ENCODE measurements at places on chromosomes 13 and 19.

- DNase-seq = no peak
These were observed 141.7 kb downstream of the EFNB2 start for GRCh38 chr13:106393776-106394175.

GRCh38 chr19:7799640-7800355 lies 30.2 kb upstream of the EVI5L start:
- DNase-seq = peak; percentile 81

GRCh38 chr13:59494560-59494970 lies 669.2 kb downstream of the DIAPH3 start:
- no peak for DNase-seq

GRCh38 chr19:4144666-4145249 lies 8.7 kb upstream of the CREB3L3 start:
- DNase-seq = no peak

DNA sequence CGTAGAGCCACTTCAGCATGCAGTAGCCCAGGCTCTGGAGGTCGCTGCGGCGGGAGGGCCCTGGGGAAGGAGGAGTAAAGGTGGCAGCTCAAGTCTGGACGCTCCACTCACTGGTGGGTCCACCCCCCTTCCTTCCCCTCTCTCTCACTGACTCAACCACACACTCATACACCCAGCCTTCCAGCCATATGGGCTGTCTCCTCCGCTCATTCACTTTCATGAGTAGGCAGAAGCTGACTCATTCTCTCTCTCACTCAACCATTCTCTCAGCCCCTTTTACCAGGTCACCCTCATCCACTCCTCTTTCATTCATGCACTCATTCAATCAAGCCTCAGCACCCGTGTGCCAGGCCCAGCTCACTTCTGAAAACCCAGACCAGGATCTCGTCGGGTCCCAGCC lies 27.5 kb upstream of the SIGLEC11 start:
- DNase-seq = no peak

DNA sequence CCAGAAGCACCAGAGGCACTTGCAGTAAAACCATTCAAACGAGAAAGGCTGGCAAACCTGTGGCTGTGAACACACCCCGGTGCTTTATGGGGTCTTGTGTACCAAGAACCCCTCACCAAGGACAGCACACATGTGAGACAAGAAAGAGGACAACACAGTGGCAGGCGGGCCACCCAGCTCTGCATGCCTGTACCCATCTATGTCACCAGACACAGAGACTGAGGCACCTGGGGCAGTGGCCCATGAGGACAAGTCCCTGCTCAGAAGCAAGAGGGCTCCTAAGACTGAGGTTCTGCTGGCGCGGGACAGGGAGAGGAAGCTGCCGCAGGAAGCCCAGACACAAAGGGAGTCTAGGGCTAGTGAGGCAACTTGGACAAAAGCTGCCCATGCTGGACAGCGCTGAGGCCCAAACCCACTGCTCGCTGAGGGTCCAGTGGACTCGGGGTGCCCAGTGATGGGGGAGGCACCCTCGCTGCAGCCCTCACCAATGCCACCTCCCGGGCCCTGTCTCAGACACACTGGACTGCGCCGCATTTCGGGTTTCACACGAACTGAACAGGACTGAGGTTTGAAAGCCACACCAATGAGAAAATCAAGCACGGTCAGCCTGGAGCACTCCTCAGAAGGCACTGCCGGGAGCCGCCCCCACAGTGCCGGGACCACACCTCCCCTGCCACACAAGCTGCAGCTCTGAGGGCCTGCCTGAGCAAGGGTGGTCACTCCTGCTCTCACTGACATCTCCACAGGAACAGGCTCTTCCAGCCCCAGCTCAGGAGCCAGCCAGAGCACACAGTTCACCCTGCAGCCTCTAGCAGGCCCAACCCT lies 232.7 kb downstream of the TUBA3C start:
- DNase-seq = no peak

GRCh38 chr19:38907670-38908069 lies 4.3 kb downstream of the CCER2 start:
- DNase-seq = no peak

GRCh38 chr13:78910147-78910546 lies 251.2 kb upstream of the OBI1 start:
- no peak for DNase-seq

GRCh38 chr13:66001140-66001539 lies 1229.0 kb downstream of the PCDH9 start:
- no peak for DNase-seq

- no peak for DNase-seq
These were observed 179.8 kb downstream of the TBC1D4 start for GRCh38 chr13:75302071-75302698.

- DNase-seq = no peak
These were observed at the start of gene MISP3 for GRCh38 chr19:14072535-14073260. Gene MISP3 (plus strand): TSS chr19:14072786. CDS start chr19:14073310, 524 bp downstream.

DNA sequence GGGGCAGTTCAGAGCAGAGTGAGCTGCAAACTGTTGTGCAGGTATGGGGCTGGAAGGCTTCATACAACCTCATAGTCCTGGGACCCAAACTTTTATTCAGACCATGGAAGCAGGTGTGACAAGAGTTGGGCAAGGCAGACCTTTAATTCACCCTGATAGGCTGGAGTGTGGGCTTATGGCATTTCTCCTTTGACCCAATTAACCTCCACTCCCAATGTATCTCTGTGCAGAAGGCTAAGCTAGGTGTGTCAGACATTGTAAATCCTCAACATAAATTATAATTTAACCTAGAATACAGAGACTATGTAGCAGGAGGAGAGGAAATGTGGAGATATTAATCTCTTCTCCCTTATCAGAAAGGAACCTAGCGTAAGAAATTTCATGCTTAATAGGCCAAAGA lies 12.2 kb upstream of the OR10H2 start:
- DNase-seq = no peak

DNA sequence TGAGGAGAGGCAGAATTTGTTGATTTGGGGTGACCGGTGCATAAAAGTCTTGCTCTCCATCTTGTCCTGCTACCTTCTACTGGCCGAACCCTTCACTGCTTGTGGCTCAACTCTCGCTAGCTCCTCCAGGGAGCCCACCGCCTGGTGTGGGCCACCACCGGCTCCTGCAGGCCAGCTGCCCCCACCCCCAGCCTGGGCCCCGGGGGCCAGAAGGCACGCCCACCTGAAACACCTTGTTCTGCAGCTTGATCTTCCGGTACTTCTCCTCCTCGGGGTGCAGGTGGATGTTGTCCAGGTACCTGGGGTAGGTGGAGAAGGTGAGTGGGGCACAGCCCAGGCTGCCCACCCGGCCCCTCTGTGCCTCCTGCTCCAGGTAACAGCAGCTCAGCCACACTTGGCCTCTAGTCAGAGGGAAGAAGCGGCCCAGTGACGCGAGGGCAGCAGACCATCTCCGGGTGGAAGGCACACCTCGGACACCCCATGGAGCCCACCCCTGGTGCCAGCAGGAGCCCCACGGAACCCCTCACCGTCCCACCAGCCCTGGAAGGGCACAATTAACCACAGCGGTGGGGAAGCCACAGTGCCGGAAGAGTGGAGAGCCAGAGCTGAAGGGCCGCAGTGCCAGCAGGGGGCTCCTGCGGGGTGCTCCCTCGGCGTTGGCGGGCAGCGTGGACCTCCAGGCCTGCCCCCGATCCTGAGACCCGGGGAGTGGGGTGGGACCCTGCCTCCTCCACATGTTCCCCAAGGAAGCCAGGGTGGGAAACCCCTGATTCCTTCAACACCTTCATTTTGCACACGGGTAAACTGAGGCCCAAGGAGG lies 10.1 kb downstream of the UBXN6 start:
- DNase-seq = no peak

GRCh38 chr19:4971424-4971793 lies 2.5 kb downstream of the KDM4B start:
- peak; percentile 72 for DNase-seq

- DNase-seq = no peak
These were observed 38.3 kb upstream of the HMGB1 start for GRCh38 chr13:30504081-30504480.

DNA sequence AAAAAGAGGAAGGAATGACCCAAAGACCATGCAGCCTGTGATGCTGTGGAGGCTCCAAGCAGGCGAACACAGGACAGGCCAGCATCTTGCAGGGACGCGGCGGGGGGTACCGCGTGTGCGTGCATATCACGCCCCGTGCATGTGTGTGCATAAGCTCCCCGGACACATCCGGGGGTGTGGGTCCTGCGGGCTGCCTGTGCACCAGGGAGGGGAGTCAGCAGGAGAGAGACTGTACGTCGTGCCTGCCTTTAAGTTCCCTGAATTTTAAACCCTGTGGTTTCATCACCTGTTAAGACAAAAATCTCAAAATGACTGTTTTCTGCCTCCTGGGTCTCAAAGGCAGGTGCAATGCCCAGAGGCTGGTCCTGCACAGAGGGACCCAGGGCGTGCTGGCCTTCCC lies 16.6 kb downstream of the ADAT3 start:
- DNase-seq = no peak

DNA sequence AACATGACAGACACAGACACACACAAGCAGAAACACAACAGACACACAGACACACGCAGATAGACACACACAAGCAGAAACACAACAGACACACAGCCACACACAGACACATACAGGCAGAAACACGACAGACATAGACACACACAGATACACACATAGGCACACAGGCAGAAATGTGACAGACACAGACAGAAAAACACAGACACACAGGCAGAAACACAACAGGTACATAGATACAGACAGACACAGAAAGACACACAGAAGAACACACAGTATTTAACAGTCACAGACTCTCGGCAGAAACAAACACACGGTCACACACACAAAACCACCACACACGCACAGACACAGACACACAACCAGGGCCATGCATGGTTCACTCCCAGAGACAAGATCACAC lies 905 bp downstream of the TBXA2R start:
- DNase-seq = no peak

DNA sequence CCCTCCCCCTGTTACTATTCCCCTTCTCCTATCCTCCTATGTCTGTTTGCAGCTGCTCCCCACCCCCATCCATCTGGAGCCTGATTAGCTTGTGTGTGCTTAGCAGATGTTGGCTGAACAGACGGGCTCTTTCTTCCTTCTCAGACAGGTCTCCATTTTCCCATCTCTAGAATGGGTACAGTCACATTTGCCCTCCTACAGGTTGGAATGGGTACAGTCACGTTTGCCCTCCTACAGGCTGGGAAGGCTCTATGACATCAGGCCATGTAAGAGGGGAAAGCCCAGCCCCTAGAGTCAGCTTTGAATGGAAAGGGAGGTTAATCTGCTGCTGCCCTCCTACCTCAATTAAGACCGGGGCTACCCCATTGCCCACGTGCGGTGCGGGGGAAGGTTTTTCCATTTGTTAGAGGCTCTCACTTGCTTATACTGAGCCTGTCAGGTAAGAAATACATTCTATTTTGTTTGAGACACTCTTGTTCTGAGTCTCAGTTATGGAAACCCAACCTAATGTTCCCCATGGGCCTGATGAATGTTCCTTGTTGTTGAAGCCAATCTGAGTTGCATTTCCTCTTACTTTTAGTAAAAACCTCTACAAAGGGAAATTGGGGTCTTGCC lies 2.2 kb upstream of the CLEC17A start:
- DNase-seq = no peak
